Activated T-helper 1 cell treated with anti-CD3 and anti-CD28 coated beads, Interleukin-2, amount 50 U/mL, for 16 hours (primary cell): ENCODE measurements at places on chromosomes 7 and 10.

DNA sequence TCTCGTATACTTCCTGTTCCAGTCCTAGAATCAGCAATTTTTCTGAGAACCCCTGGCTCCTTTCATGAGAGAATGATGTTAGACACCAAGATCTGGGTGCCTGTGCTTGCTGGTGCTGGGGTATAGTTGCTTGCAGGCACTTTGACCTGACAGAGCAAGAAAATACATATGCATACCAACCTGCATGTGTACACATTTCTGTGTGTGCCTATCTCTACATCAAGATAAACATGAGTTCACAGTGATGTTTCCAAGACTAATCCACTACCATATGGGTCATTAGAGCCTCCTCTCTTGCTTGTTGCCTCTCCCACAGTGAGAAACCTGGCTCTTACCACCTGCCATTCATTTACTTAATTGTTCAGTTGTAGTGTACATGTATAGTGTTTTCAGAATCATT is 229.1 kb upstream of the IGFBP3 start:
- no peak for DNase-seq

GRCh38 chr7:140031364-140031763 is 31.4 kb downstream of the PARP12 start:
- DNase-seq, result no peak

GRCh38 chr7:94286111-94286510 is 108.6 kb upstream of the COL1A2 start:
- no peak for DNase-seq

- no peak for DNase-seq
Observed at GRCh38 chr10:84076047-84076388, 63.3 kb upstream of the GHITM start.

DNA sequence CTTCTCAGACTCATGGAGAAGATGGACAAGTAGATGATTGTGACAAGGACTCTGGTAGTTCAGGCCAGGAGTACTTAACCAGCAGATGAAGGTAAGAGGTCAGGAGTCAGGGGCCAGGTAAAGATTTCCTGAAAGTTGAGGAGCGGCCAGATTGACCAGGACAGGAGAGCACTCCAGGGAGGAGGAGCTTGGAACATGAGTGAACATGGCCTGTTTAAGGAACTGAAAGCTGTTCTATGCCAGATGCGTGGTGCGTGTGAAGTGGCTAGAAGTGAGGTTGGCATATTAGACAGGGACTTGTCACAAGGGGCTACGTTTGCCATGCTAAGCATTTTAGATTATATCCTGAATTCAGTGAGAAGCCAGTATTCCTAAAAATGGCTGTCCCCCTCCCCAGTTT is 157.2 kb downstream of the WNT2 start:
- no peak for DNase-seq
